ENCODE measurements at places on chromosomes 7 and 10.

- DNase-seq = no peak
Measured at GRCh38 chr7:127736511-127736910, 84.5 kb downstream of the SND1 start.

DNA sequence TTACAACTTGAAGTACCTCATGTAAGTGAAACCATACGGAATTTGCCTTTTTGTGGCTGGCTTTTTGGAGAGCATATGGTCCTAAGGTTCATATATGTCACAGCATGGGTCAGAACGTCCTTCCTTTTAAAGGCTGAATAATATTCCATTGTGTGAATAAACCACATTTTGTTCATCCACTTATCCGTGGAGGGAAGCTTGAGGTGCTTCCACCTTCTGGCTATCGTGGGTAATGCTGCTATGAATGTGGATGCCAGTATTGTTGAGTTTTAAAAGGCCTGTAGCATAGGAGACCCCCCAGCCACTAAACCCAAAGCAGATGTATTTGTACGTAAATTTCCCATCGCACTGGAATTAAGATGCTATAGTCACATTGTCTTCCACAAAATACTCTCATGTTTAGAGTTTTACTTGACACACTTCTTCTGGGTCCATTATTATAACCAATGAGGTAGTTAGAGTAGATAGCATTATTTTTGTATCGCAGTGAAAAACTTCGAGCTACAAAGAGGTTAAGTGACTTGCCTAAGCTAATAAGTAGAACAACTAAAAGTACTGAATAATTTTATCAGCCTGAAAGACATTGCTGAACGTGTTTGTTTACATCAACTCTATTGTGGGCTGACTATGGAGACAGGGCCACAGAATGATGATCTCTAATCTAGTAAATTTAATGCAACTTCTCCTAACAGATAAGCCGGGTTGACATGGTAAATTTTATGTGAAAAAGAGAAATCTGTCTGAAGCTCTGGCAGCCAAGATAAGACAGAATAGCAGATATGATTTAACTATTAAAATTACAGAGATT lies 183.0 kb upstream of the CTBP2 start:
- peak; percentile 40 for DNase-seq

GRCh38 chr7:1641173-1641572 lies 28.9 kb upstream of the ELFN1 start:
- no peak for DNase-seq

- DNase-seq = no peak
Measured at GRCh38 chr10:122336332-122336731, 38.2 kb upstream of the PLEKHA1 start.

GRCh38 chr10:124436191-124436638 lies 13.6 kb downstream of the NKX1-2 start:
- DNase-seq = peak; percentile 31

DNA sequence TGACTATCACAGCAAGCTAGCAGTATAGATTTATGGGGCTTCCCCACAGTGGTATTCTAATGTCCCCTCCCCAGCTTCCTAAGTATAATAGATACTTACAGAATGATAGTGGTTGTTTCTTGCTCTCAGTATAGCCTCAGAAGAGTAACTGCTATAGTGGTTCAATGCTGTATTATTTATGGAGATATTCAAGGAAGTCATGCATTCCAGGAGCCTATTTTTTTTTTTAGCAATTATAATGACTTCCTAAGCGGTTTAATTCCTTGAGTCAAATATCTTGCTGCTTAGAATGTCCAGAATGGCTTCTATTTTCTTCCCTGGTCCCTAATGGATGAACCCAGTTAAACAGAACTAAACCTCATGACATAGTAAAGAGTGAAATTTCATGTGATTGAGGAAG lies 451.5 kb upstream of the SEMA3D start:
- DNase-seq = no peak

DNA sequence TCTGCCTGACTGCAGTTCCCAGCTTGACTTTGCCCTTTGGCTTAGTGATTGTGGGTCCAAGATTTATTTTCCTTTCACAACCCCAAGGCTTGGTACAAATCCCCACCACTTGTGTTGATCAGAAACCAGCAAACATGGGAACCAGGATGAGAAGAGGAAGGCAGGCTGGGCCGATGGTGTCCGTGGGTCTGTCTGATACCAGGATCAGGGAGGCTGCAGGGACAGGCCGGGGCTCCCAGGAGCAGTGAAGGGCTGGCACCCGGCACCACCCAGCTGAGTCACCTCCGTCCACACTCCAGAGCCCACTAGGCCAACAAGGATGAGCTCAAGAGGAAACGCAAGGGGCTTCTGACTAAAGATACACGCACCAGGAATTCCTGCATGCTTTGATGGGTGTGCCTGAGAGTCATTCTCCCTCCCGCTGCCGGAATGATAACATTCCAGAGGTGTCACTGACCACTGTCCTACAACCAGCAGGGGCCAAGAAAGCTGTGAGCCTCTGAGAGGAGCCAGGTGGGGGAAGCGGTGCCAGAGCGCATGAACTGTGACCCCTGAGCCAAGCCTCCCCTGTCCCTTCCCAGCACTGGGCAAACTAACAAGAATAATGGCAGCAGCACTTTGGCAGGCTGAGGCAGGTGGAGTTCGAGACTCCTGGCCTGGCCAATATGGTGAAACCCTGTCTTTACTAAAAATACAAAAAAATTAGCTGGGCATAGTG lies 29.2 kb upstream of the PROSER2 start:
- DNase-seq = peak; percentile 86

DNA sequence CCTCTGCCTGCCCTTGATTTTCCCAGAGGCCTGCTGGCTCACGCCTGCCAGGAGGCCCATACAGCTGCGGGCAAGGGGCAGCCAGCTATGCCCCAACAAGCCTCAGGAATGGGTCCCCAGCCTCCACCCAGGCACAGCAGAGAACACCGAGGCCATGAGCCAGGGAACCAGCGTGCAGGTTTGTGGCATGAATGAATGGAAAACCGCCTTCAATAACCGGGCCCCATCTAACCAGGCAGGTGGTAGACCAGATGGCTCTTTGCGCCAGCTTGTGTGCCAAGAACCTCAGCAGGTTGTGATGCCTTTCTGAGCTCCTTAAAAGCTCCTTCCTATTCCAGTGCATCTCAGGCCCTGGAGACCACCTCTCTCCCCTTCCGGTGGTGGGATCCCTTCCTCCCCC lies 50.2 kb downstream of the ELFN1 start:
- DNase-seq = no peak

- DNase-seq = peak; percentile 52
Measured at GRCh38 chr10:88565072-88565471, 18.0 kb downstream of the RNLS start.

GRCh38 chr10:5106553-5106952 lies 12.3 kb downstream of the AKR1C3 start:
- no peak for DNase-seq

GRCh38 chr7:49787980-49788379 lies 14.5 kb downstream of the VWC2 start:
- DNase-seq = no peak

- no peak for DNase-seq
Measured at GRCh38 chr10:47207894-47208469, 92.0 kb upstream of the GDF10 start.

GRCh38 chr7:75900617-75901315 lies 14.2 kb upstream of the POR start:
- no peak for DNase-seq

DNA sequence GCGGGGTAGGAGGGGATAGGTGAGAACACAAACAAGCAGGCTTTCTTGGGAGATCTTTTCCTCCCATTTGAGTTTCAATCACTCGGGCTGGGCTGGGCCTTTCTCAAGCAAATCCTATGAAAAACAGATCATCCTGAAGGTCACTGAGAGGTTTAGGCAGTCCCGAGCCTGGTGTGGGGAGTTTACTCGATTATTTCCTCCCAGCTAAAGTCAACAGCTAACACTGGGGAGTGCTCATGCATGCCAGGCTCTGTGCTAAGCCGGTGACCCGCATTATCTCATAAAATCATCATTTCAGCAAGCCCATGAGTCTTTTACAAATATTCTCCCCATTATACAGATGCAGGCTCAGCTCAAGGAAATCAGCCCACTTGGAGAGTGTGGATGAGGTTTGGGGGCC lies 85.0 kb upstream of the PAX2 start:
- no peak for DNase-seq

GRCh38 chr7:108499566-108499965 lies 26.4 kb downstream of the PNPLA8 start:
- DNase-seq = no peak

- peak; percentile 79 for DNase-seq
Measured at GRCh38 chr7:131173145-131173890, 154.4 kb upstream of the MKLN1 start.

- DNase-seq = peak; percentile 73
Measured at GRCh38 chr7:85186083-85186520, 754 bp downstream of the SEMA3D start.

DNA sequence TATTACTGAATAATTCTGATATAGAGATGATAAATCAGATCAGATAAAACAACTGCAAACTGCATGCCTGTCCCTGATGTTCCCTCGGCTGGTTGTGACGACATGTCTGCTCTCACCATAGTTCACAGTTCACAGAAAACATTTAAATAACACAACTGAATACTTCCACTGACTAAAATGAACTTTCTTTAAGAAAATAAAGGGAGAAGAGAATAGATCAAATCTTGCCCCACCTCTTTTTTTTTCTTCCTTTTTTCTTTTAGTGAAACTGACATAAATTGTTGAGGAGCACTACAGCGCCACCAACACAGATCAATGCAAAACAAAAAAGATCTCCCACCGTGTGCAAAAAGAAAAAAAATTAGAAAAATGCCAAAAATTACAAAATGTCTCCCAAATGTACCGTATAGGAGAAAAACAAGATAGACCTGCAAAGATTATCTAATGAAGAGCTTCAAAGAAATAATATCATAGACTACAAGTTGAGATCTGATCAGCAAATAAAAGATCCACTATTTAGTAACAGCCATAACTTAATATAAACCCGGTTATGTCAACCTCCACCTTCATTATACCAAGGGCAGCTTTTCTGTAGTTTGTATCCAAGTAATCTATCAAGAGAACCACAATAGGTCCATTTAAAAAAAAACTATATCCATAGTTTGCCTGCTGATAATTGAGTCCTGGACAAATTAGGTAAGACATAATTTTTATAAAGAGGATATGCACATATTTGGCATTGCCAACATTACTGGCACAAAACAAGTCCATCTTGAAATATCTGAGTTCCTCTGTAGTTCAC lies 30.7 kb upstream of the EPC1 start:
- peak; percentile 50 for DNase-seq

DNA sequence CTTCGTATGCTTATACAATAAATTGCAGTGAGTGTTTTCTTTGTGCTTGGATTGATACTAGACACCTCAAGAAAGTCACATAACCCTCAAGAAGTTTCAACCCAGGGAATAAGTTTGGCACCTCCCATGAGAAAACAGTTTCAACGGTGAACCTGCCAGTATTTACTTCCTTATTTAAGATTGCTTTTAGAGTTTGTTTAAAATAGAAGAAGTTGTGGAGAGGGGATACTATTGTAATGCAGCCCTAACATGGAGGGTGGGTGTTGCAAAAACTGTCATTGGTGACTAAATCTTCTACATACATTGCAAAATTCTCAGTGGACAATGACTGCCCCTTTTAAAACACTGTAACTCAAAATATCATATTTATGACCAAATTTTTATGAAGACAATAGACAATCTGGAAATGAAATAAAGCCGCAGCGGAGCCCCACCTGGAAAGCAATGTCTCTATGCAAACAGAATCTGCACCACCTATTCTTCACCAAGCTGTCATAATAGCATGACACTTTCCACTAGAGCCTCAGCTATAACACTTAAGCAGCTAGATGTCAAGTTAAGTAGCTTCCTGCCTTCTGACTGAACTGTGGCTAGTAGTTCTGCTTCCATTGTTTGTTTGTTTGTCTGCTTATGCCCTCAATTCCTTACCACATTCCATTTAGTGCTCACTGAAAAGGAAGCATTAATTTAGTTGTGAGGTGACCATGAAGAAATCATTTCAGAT lies 98.2 kb downstream of the MDFIC start:
- DNase-seq = no peak

- peak; percentile 25 for DNase-seq
Measured at GRCh38 chr10:52229291-52229931, 84.7 kb upstream of the DKK1 start.

DNA sequence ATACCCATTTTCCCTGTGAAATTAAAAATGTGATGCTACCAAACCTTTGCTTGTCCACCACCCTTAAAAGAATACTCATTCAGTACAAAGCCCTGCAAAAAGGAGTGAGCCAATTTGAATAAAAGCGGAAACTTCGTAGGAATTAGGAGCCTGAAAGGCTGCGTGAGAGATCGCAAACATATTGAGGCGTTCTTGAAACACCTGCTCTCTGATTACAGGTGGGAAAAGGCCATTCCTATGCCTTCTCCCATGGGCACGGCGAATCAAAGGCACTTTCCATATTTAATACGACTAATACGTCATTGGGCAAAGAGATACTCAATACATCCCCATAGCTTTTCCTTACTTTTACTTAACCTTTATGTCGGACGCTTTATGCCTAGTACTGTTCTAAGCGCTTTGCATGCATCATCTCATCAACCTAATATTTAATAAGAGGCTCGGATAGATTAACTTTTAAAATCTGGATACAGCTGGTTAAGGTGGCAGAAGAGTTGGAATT lies 30.9 kb upstream of the KMT2E start:
- no peak for DNase-seq

DNA sequence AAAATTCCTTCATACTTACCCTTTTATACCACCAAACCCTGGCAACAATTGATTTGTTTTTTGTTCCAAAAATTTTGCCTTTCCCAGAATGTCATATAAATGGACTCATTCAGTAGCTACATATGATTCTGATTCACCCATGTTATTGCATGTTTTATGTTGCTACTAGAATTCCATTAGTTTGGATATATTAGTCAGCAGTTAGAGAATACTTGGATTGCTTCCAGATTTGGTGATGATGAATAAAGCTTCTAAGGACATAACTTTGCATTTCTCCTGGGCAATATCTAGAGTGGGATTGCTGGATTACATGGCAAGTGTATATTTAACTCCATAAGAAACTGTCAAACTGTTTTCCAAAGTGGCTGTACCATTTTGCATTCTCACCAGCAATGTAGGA lies 806.9 kb downstream of the DNAJB9 start:
- no peak for DNase-seq

GRCh38 chr7:151491859-151492258 lies 27.8 kb downstream of the RHEB start:
- peak; percentile 95 for DNase-seq

GRCh38 chr7:92963566-92963965 lies 127.2 kb upstream of the CDK6 start:
- DNase-seq = no peak

DNA sequence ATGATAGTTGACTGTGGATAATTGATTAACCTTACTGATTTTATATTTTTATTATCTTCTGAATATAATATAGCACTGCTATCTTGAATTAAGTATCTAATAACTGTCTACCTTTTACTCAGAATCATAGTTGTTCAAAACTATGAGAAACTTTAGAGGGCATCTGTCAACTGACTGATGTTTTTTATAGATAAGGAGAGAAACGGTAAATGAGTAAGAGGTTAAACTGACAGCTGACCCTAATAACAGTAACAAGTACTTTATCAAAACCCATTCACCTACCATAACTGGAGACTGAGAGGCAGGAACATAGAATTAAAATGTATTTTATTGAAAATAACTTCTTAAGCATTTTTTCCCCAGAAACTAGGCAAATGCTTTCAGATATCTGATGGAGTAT lies 62.2 kb downstream of the CYP51A1 start:
- no peak for DNase-seq
